ENCODE measurements at places on chromosomes 4 and X.

DNA sequence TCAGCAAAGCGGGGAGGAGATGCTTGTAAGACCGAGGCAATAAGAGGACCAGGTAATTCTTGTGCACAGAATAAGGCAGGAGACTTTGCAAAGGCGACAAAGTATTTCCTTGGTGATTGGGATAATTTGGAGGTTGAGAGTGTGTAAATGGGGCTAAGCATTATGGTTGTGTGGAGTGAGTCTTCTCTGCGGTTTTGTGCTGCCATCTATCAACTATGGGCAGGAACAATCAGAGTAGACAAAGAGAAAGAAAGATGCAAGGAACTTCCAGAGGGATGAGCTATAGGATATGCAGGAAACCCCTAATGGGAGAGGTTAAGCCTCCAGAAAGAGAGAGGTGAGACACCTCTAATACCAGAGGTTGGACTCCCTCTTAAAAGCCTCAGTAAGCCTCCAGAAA lies 339.8 kb downstream of the PAPSS1 start:
- DNase-seq = no peak

DNA sequence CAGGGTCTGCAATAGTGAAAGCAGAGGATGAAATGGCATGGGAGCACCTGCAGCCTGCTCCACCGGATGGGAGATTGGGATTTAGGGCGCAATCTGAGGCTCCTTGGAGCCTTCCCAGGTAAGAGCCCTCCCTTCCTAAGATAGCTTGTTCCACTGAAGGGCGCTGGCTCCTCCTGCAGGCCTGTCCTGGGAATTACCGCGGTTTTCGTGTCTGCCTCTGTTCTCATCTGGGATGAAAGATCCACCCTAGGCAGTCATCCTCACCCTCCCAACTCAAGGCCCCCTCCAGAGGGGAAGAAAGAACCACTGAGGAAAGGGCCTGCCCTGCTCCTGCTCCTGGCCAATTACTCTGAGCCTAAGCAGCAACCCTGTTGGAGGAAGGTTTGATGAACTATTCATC lies 547.5 kb downstream of the SMARCA1 start:
- DNase-seq = peak; percentile 51

- no peak for DNase-seq
Observed at GRCh38 chr4:181078196-181078595, 1165.0 kb upstream of the TENM3 start.

DNA sequence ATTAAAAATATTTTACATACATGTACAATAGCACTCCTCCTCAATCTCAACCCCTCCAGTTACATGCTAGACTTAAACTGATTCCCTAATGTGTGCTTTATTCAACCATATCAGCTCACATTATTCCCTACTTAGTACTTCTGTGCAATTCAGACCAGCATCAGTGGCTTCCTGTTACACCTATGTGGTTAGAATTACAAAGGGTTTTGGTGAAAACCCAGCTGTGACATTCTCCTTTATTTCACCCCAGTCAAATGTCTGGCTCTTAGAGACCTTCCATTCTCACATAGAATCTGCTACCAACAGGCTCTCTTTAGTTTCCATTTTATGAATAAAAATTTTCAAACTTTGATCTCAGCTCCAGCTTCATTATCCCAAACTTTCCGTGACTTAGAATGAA lies 85.2 kb upstream of the SLC7A11 start:
- no peak for DNase-seq

DNA sequence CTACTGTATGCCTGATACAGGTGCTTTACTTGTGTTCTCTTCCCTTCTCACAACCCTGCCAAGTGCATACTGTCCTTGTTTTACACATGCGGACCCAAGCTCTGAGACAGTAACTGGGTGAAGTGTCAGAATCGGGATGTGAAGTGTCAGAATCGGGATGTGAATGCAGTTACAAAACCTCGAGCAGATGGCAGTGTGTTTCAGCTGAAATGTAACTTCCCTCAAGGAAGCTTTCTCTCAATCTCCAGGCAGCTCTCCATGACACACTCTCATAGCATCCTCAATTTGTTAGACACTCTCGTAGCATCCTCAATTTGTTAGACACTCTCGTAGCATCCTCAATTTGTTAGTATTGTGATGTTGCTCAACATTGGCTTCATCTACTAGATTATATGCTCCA lies 1.1 kb upstream of the HPSE start:
- DNase-seq = no peak

DNA sequence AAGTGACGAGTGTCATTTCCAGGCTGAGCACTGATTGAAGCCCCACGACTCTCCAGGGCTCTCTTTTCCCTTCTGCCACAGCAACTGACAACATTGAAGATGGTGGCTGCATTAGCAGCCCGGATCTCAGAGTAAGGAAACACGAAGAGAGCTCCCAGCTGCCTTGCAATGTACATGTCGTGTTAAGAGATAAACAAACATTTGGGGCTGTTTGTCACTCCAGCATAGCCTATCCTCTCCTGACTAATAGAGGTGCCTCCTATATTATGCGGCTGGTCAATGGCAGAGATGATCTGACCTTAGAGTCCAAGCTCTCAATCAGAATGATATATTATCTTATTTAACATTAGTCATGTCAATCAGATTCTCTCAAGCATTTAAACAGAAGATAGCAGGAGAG lies 38.6 kb downstream of the ATXN3L start:
- no peak for DNase-seq

GRCh38 chr4:40940756-40941155 lies 191.0 kb downstream of the NSUN7 start:
- DNase-seq = no peak

- DNase-seq = no peak
Observed at GRCh38 chr4:37685823-37686372, 278 bp downstream of the RELL1 start.

GRCh38 chr4:109156356-109156755 lies 146.1 kb downstream of the COL25A1 start:
- no peak for DNase-seq

GRCh38 chr4:95129821-95130311 lies 372.1 kb downstream of the BMPR1B start:
- DNase-seq = no peak

DNA sequence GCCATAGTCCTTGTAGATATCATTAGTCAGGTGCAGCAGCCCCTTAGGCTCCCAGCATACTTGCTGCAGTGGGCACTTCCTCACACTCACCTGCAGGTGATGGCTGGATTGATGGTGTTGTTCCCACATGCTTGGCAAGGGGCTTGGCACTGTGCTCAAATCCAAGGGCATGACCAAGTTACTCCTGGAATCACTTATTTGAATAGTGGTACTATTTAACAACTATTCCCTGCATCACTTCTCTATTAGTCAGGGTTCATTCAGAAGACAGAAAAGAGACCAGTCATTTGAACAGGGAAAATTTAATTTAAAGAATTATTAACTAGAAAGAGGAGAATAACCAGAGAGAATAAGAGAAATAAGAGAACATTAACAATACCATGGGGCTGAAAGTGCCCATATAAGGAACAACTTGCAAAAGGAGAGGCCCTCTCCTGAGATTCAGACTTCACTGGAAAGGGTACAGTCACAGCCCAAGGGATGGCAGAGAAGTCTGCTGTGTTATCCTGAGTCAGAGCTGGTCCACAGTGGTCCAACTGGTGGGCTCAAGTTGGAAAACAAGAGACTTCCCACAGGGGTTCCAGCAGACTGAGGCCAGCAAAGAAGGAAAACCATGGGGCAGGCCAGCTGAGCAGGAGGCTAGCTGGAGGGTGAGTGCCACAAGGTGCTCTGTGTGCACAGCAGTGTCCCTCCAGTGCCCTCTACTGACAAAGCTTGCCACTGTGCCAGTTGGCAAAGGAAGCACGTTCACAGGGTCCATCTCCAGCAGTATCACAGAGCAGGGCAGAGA lies 9.8 kb downstream of the SPP1 start:
- no peak for DNase-seq

DNA sequence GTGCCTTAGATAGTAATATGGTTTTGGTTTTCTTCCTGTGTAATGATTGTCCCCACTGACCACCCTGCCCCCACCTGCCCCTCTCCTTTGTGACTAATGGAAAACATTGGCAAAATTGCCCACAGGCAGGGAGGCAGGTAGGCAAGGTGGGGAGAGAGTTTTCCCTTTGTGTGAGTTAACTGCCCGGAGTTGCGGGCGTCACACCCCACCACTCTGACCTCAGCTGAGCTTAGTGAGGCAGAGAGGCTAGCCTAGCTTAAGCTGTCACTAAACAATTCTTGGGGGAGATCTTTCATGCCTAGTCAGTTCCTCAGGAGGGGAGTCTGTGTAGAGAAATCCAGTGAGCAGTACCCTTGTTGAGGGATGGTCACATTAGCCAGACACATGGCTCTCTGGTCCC lies 245.3 kb downstream of the BCOR start:
- DNase-seq = no peak

DNA sequence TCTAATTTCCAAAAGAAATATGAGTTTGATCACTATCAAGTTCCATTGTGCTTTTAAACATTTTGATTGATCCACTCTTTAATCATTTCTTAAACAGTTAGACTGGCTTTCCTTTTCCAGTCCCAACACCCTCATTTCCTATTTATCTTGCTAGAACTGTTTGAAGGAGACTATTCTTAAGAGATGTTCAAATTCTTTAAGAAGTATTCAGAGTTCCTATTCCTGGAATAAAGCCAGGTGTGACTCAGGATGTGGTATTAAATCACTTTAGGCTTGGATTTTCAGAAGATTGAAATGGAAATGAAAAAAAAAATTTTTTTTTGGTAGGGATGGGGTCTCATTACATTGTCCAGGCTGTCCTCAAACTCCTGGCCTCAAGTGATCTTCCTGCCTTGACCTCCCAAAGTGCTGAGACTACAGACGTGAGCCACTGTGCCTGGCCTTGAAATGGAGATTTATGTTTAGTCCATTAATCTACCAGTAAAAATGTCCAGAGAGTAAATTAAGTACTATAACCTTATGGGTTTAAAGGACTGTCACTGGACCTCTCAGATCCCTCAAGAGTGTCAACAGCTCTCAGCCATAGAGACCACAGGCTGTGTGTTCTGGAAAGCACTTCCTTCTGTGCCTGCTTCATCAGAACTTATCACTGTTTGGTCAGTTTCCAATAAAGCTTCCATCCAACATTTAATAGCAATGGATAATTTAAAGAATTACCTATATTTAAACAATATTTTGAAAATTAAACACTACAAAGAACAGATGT lies 90.7 kb downstream of the CDS1 start:
- no peak for DNase-seq

- no peak for DNase-seq
Observed at GRCh38 chrX:101484135-101484534, 1.1 kb upstream of the ARMCX4 start.

- DNase-seq = no peak
Observed at GRCh38 chr4:80026100-80026499, 46.9 kb downstream of the ANTXR2 start.

DNA sequence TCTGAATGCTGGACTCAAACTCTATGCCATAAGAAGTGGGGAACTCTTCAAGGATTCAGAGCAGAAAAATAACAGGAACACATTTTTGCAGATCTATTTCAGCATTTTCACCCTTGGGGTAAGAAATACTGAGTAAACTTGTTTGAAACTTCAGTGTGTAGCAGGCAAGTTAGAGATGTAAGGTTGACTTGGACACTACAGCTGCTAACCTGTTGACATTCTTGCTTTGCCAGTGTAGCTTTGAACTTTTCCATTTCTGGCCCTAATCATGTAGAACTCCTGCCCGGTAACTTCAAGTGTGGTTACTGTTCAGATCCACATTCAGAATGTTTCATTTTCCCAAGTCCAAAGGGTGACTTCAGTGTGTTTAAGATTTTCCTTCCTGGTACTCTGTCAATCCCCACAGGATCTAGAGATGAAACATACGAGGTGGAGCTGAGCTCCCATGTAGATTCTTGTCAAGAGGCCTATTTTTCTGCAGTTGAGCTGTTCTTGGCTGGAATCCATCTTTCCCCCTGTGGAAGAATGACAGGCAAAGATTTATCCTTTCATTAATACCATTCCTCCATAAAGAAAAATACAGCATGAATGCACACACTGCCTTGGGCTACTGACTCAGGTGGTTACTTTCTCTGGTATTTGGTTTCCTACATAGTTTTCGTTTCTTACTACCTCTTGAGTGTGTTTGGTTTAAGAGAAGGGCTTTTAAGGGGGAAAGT lies 34.1 kb downstream of the FHDC1 start:
- no peak for DNase-seq

GRCh38 chrX:97308171-97308570 lies 424.5 kb downstream of the RPA4 start:
- no peak for DNase-seq

DNA sequence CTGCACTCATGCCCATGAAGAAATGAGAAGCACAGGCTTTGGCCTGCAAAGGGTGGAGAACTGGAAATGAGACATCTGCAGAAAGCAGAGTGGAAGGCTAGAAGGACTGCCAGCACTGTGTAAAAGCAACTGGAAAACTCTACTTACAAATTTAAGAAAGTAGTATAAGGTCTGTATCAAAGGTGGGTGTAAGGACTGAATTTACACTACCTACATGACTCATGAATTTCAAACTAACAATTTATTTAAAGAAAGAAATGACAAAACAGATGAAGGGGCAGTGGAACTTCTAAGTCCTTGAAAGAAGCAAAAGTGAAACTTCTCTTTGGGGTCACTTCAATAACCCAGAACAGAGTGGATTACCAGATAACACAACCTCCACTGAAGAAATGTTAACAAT lies 71.2 kb downstream of the SLC10A7 start:
- DNase-seq = no peak

GRCh38 chrX:12984603-12985319 lies 9.9 kb downstream of the TMSB4X start:
- no peak for DNase-seq

DNA sequence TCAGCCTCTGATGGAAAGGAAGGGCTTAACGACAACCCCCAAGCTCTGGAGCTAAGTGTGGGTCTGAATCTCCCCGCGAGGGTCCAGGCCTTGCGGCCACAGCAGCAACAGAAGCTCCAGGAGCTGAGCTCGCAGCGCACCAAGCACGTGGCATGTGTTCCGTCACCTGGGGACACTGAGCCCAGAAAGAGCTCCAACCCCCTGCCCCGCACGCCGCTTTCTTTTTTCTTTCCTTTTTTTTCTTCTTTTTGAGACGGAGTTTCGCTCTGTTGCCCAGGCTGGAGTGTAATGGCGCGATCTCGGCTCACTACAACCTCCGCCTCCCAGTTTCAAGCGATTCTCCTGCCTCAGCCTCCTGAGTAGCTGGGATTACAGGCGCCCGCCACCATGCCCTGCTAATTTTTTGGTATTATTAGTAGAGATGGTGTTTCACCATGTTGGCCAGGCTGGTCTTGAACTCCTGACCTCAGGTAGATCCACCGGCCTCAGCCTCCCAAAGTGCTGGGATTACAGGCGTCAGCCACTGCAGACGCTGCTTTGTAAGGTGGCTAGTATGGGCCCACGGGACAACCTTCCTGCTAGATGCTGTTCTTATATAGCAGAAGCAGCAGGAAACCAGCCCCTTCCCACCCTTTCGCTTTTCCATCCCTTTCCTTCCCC lies 685 bp upstream of the TNIP2 start:
- no peak for DNase-seq

Data from neuronal stem cell (in vitro differentiated cells).